Naive thymus-derived CD4-positive, alpha-beta T cell (primary cell): ENCODE measurements at places on chromosomes 12 and 14. TPM values are rescaled to one million over a fixed set of nuclear protein-coding genes. Genes with fewer than 3 reads are reported as not detected.

- no peak for DNase-seq
- no peaks in the 10 kb centered on the region for H3K36me3 ChIP-seq
- H3K4me1 ChIP-seq: no peaks in the 10 kb centered on the region
Measured at GRCh38 chr12:40446385-40446784, 221.6 kb downstream of the LRRK2 start.

GRCh38 chr12:111037047-111037446 is 116.7 kb upstream of the MYL2 start:
- H3K4me1 ChIP-seq: no peaks in the 10 kb centered on the region
- DNase-seq: no peak
- no peak overlapping the region for H3K4me3 ChIP-seq
- no peaks in the 10 kb centered on the region for H3K36me3 ChIP-seq
- H3K27ac ChIP-seq: no peak overlapping the region
- H3K27me3 ChIP-seq: peaks cover 27% of the 10 kb centered on the region

Gene OTX2
- not detected for total RNA-seq

Gene DPF3
- 0.24 TPM for total RNA-seq
